ENCODE measurements at places on chromosomes 6 and 20.
A peak's percentile ranks its signal among the peaks of the same experiment; 100 is the strongest.

- peak; percentile 49 for DNase-seq
Measured at GRCh38 chr6:30882759-30883684, 1.3 kb upstream of the DDR1 start.

DNA sequence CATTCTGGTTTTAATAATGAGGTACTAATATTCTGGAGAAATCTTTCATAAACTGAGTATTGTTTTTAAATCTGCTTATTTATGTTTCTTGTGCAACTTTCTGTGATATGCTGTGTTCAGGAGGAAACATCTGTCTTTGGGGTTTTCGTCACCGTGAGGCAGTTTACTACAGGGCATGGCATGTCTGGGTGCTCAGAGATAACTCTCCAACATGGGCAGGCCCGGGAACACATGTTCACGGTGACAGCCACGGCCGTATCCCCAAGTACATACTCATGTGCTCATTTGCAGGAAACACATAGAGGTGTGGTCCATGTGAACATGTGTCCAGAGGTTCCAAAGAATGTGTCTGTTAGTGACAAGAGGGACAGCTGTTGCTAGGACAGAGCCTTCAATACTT is 62.1 kb upstream of the CNKSR3 start:
- no peak for DNase-seq

GRCh38 chr20:43530321-43531090 is 23.0 kb downstream of the L3MBTL1 start:
- no peak for DNase-seq

- DNase-seq, result no peak
Measured at GRCh38 chr20:6070829-6071695, 17.2 kb upstream of the LRRN4 start.

DNA sequence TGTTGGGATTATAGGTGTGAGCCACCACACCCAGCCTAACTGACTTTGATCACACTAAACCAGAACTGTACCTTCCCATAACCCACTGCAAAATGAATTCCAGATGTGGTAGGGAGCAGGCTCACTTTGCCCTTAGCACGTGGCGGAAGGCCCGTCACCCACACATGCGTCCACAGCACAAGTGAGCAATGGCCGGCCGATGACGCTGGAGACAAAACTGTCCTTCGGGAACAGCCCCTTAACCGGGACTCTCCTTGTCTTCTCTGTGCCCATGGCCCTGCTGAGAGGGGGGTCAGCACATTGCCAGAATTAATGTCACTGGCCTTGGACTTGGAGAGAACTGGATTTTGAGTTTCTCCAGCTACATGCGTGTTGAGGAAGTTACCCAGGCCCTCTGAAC is 107.2 kb downstream of the TOX2 start:
- DNase-seq, result no peak

GRCh38 chr6:24410622-24411021 is 7.9 kb downstream of the MRS2 start:
- DNase-seq, result no peak

- no peak for DNase-seq
Measured at GRCh38 chr6:137870308-137870644, 3.2 kb downstream of the TNFAIP3 start.

GRCh38 chr6:11754625-11755271 is 23.9 kb downstream of the ADTRP start:
- no peak for DNase-seq

DNA sequence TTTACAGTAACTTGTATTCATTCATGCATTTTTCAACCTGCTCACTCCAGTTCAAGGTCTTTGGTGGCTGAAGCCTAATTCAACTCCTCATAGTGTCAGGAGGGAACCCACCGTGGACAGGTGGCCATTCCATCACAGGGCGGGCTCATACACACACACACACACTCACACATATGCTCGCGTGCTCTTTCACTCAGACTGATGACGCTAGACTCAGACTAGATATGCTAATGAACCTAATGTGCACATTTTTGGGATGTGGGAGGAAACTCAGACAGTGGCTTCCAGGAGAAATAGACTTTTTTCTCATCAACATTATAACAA is 56.7 kb downstream of the TRIM27 start:
- DNase-seq, result no peak

DNA sequence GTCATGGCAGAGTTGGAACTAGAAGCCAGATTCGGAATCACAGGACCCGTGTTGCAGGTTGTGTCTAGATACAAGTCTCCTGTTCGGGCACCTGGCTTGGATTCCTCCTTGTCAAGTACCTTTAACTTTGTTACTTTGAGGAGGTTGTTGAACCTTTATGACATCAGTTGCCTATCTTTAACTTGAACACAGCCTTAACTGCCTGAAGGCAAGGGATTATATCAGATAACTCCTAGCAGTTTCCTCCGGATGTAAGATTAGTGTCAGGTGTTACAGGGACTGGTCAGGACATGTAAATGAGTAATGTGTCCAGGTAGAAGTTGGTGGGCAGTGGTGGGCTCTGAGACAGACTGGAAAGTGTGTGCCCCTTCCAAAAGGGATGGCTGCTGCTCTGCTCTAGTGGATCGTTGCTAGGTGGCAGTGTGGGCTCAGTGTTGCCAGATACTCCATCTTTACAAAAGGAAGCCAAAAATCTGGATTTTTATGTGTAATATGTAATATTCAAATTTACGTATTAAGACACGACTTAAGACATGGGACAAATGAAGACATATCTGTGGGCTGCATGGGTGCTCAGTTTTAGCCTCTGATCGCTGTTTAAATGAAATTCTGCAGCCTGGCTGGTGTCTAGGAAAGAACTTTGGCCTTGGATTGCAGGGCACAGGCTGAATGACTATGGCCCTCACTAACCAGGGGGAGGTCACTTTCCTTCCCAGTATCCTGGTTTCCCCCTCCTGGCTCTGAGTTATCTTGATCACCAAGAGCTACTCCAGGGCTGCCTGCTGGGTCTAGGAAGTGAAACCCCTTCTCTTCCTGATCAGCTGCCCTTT is 27.1 kb downstream of the CHMP4B start:
- DNase-seq, result no peak

- DNase-seq, result no peak
Measured at GRCh38 chr6:137316626-137317025, 97.4 kb upstream of the IFNGR1 start.

GRCh38 chr6:12608874-12609273 is 107.7 kb upstream of the PHACTR1 start:
- no peak for DNase-seq

- DNase-seq, result no peak
Measured at GRCh38 chr6:36702656-36703055, 5.0 kb downstream of the RAB44 start.

DNA sequence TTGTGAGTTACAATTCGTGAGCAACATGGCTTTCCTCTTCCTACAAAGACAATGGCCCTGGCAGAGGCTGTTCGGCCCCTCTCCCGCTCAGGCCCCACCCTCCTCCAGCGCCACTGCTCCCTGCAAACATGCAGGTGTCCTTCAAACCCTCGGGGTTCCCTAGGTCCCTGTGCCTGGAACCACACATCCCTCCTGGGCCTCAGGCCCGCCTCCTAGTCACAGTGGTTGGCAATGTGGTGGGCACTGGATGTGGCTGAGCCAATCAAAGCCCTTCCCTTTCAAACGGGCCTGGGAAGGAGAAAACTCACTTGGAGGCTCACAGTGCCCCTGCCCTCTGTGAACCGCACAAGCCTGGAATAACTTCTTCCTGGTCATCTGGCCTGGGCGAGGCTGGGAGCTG is 147.2 kb downstream of the TFAP2C start:
- no peak for DNase-seq

- DNase-seq, result no peak
Measured at GRCh38 chr6:157079771-157080170, 243.5 kb downstream of the TMEM242 start.

GRCh38 chr6:77318256-77318655 is 145.0 kb downstream of the HTR1B start:
- no peak for DNase-seq

DNA sequence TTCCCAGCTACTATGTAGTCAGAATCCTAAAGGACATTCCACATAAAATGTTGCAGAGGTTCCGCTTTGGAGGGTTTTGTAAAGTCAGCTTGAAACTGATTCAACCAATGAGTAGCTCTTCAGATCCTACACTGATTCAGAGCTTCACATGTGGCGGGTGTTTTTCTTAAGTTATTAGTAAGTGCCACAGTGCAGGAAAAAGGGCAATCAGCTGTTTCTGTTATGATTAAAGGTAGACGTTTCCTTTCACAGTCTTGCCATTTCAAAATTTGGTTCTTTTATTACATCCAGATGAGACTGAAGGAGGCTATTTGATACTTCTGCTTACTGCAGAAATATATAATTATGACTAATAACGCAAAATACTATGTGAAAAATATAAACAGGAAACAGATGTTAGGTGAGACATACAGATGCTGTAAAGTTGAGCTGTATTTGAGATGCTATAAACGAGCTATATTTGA is 443.9 kb downstream of the CDKAL1 start:
- DNase-seq, result no peak

DNA sequence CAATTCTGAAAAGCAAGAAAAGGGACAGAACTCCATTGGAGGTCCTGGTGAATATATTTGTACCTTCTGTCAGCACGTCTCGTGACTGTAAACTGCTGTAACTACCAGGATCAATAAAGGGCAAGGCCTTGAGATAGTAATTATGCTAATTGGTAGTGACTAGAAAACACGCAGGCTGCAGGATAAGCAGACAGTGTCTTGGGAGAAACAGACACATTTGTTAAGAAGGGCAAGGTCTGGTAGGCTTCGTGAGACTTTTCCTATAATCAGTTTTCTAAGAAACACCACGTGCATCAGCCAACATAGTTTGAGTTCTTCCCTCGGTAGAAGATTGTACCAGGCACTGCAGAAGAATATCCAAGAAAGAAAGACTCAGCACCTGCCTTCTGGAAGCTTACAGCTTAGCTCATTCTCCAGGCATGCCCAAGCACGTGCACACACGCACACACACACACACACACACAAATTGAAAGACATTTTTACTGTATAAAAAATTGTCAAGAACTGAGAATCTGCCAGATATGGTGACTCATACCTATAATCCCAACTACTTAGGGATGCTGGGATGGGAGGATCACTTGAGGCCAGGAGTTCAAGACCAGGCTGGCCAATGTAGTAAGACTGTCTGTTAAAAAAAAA is 167.0 kb upstream of the SASH1 start:
- DNase-seq, result no peak

GRCh38 chr20:44171775-44172571 is 15.0 kb downstream of the JPH2 start:
- no peak for DNase-seq

DNA sequence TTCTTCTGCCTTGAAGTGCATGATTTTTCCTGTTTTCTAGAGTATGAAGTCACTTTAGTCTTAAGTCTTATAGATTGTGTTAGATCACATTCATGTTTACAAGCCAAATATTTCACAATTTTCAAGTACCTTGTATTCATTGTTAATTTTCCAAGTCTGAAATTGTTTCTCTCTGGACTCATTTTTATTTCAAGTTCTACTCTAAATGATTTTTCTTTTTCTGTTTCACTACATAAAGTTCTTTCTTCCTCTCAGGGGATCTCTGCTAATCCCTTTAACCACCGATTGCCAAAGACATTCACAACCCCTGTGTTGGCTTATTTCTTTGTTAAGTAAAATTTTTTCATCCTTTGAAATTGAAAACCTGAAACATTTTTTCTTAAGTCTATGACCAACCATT is 805.7 kb downstream of the KIF16B start:
- no peak for DNase-seq

DNA sequence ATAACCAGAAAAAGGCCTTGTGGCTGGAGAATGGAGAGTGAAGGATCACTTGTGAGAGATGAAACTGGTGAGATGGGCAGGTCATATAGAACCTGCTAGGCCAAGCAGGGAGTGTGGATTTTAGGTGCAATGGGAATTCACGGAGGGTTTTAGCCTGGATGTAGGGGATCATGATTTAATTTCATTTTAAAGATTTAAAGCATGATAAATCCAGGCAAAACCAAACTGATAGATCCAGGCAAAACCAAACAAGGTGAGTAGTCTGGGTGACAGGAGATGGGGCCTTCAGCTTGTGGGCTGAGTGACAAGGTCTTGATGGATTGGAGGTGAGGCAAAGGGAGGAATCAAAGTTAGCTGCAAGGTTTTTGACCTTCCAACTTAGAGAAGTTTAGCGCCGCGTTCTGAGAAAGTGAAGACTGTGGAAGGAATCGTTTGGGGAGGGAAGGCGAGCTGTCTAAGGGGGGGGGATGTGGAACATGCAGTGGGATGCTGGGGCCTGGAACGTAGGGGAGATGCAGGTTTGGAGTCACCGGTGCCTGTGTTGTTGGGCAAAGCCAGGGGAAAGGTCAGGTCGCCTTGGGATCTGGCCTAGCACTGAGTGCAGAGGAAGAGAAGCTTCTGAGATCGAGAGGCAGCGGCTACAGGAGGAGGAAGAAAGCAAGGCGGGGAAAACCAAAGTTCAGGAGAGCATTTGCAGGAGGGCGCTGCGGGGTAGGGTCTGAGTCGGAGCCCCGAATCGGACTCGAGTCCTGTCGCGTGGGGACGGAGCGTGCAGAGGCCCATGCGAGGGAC is 1.3 kb upstream of the PLCG1 start:
- DNase-seq, result no peak

DNA sequence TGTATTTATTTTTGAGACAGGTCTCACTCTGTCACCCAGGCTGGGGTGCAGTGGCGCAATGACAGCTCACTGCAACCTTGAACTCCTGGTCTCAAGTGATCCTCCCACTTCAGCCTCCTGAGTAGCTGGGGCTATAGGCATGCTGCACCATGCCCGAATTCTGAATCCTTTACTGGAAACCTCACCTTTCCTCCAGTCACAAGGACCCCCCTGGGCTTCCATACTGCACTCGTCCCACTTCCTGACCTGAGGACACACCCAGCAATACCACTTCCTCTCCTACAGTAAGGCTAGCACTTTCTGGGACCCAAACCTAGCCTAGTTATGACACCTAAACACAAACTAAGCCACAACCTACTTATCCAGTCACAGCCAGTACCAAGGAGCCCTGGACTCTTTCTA is 68.2 kb downstream of the FAM217A start:
- no peak for DNase-seq

DNA sequence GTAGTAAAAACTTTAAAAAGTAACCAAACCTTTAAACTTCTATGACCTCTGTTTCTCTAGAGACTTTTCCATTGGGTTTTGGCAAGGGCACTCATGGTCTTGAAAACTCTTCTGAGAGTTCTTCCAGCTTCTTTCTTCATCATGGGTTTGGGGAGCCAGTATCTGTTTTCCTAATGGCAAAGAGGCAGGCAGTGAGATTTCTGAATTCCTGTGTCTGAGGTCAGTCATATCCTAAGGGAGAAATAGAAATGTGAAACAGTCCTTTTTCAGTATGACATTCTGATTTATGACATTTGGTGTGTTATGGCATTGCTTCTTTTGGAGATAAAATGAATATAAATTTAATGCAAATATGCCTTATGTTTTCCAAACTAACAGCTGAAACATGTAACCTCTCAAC is 518.5 kb upstream of the MARCKS start:
- no peak for DNase-seq

GRCh38 chr6:158834675-158835385 is 15.7 kb upstream of the EZR start:
- DNase-seq, result no peak
